Activated CD4-positive, alpha-beta T cell treated with anti-CD3 and anti-CD28 coated beads, Interleukin-10, Interleukin-2, amounts not matched to agents 100 ng/mL and 50 ng/mL, durations not matched to agents 16 hours and 8 hours (primary cell): ENCODE measurements at places on chromosomes 1 and 21.

GRCh38 chr1:241654641-241655040 is 2.6 kb downstream of the WDR64 start:
- DNase-seq: no peak

GRCh38 chr1:170097449-170097948 is 23.0 kb upstream of the KIFAP3 start:
- no peak for DNase-seq

GRCh38 chr1:77975907-77976306 is 3.0 kb downstream of the FUBP1 start:
- DNase-seq: no peak

- no peak for DNase-seq
Measured at GRCh38 chr1:154434346-154435085, 29.4 kb downstream of the IL6R start.

- no peak for DNase-seq
Measured at GRCh38 chr1:60922304-60922703, 160.1 kb upstream of the NFIA start.

- DNase-seq: no peak
Measured at GRCh38 chr1:211132721-211133392, 1.1 kb downstream of the KCNH1 start.

GRCh38 chr1:219817914-219818313 is 110.4 kb downstream of the SLC30A10 start:
- no peak for DNase-seq

DNA sequence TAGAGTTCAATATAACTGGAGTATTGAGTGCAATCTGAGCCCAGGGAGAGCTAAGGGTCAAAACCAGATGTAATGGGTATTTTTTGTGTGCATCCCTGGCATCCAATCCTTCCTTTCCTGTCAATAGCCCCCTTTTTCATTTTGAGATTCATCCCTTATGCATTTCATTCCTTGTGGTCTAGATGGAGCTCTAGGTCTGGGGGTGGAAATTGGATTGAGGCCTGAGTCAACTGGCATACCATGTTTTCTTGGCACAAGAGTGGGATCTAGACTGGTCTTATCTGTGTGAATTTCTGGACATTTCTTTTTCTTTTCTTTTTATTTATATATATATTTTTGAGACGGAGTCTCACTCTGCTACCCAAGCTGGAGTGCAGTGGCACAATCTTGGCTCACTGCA is 67.3 kb upstream of the RAB3GAP2 start:
- no peak for DNase-seq

DNA sequence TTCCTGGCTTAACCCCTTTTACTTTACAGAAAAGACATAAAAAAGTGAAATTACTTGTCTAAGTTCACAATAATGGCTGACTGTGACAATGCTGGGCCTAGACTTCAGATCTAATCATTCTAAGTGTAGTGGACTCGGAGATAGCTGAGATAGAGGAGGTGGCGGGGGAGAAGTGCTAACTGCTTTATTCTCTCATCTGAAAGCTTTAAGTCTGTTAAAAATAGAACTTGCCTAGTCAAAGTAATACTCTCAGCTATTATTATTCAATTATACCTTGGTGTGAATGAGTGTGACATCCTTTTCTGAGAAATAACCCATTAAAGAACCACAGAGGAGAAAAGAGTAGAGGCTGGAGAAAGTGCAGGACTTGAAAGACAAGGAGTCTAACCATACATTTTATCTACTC is 96.1 kb upstream of the OLIG2 start:
- DNase-seq: peak; percentile 71

GRCh38 chr21:32073190-32073589 is 200.4 kb downstream of the HUNK start:
- DNase-seq: no peak

DNA sequence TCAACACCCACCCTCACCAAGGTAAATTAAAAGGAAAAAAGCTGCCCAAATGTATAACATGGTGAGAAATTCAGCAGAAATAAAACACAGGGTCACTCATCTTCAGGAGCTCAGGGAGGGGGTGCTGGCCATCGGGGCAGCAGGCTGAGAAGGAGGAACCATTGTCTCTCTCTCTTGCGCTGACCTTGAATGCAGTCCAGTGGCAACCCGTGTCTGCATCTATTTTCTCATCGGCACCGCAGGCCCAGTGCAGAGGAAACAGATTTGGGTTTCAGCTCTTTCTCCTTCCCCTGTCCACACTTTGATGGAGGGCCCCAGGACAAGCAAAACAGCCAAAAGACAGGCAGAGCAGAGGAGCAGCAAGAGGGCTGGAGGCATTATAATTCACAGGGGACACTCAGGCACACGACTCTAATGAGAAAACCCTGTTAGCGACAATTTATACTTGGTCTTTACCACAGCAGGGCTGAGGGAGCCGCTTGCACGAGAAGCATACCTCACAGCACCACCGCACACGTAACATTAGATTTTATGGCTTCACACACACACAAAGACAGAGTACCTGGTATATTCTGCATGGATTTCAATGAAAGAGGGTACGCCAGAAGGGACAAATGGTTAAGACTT is 18.6 kb downstream of the MKNK1 start:
- no peak for DNase-seq
